ENCODE measurements at places on chromosomes 7 and 10.

DNA sequence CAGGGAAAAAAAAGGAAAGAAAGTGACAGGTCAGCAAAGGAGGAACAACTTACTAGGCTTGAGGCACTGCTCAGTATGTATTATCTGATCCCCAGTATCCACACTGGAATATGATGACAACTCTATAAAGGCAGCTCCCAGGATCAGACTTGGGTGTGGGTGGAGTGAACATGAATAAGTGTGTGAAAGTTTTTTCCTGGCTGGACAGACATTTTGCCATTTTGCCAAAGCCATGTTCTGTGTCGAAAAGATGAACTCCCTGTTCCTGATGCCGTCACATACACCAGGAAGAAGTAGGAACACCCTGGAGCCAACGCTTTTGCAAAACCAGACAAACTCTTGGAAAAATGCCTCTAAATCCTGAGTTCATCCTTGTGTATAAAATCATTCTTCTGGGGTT lies 143.2 kb upstream of the MEOX2 start:
- no peak for DNase-seq

DNA sequence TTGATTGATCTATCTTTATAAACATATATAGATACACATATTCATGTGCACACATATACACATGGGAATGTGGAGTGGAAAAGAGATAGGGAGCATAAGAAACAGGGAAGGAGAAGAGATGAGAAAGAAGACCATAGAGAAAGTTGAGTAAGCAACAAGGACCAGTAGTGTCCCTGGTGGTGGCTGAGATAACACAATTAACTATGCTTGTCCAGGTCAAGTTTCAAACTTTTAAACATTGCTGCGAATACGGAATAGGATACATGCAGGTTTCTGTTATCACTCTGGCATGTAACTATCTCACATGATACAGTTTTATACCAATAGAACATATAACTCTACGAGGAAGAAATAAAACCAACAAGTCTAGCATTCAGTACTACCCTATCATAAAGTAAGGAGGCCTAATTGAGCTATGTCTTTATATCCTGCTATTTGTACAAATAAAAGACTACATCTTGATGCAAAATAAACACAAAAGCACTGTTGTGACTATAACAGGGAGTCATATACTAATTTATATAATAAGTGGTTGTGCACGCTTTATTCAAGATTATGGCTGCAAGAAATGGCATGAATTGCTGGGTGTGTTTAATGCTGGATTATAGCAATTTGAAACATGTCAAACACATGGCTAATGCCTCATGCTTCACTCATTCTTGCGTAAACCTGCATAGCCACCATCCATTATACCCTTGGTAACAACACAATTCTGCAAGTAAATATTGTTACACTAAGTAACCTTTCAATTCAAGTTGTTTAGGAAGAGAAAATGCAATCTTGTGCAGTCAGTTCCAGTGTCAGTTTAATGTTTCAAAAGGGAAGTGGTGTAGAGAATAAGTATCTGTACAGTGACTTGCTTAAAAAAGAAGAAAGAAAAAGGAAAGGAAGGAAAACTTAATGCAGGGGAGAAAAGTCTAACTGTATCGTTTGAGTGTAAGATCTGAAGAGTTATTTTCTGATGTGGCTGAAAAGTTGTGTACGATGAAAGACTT lies 8.2 kb downstream of the FOXP2 start:
- no peak for DNase-seq

DNA sequence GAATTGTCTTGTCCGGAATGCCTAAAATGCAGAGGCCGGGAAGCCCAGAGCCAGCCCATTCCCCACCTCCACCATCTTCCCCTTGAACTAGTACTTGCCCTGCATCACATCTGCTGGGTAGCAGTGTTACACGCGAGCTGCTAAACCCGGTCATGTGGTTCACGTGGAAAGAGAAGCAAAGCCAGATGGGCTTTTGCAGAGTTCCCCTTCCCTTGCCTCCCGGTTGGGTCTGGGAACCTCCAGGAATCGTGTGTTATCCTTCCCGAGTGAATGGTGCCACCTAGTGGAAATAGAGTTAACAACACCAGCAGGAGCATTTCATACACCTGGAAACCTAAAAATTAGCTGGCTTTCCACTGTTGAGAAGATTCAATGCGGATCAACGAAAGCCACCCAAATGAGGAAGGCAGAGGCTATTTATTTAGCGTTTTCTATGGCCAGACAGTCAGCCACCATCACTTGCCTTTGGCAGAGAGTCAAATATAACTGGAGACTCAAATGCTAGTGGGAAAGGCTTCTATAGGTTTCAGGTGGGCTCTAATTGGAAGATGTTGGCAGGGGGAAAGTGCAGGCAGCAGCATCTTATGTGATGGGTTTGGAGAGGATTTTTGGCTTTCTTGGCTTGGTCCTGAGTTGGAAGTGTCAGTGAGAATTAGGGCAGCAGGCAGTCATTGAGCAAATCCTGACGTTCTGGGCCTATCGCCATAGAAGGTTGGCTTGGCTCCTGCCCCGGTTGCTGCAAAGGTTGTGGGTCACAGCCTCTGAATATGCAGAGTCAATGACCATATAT lies 12.9 kb upstream of the DENND2A start:
- no peak for DNase-seq

DNA sequence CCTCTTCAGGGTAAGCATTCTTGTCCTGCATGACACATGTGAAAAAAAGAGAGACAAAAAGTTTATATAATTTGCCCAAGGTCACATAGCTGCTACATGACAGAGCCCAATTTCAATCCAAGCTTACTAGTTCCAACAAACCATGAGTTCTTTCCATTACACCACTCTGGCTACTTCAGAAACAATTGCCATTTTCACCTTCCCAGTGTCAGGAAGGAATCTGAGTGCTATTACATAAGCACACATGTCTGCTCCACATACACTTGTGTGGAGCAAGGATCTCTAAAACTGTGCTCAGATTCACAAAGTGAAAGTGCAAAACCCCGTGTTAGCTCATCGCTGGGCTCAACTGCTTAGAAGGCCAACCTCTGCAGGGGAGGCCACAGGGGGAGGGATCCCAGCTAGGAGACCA lies 356.2 kb upstream of the NFE2L3 start:
- no peak for DNase-seq

- no peak for DNase-seq
These were observed 4.4 kb downstream of the ZNHIT1 start for GRCh38 chr7:101222275-101222830.

GRCh38 chr10:98920807-98921206 lies 314.8 kb downstream of the HPSE2 start:
- DNase-seq: no peak

DNA sequence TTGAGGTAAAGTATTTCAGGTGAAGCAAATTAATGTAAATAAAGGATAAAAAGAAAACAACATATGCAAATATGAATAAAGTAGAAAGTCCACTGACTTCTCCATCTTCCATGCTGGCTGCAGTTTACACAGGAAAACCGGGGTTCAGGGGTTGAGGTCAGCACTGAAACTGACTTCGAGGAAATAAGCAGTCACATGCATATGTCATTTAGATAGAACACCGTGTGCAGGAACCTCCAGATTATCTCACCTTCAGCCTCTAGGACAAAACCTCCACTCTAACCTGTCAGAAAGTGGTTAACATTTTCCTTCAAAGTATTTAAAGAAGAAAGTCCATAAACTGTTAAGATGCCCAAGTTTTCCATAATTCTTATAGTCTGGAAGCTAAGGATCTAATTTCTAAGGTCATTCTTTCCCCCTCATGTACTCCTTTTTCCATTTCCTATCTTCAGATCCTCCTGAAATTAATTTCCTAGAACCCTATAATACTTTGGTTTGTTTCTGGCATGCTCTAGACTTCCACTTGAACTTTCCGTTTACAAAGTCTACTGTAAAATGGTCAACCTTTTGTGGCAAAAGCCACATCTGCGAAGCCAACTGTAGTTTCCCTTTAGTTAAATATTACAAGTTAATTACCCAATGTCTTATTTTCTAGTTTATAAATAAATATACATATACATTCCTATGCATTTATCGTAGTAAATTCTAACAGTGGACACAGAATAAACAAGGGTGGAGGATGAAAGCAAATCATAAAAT lies 173.3 kb downstream of the RAPGEF5 start:
- DNase-seq: no peak

- no peak for DNase-seq
These were observed 35.3 kb upstream of the SEMA3C start for GRCh38 chr7:80954191-80954590.

DNA sequence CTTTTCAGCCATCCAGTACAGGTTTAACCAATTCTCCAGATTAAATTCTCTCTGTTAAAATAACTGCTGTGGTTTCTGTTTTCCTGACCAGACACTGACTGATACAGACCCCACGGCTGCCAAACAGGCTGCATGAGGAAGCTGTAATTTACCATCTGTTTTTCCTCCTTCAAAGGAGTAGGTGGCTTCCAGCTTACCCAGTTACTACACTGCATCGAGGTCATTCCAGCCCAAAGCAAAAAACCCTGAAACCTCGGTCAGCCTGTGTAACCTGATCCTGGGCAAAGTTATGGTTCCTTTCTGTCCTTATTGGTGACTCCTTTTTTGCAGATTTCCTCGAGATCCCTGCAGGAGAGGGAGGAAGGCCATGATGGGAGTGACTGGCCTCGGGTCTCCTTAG lies 27.9 kb upstream of the LOXL4 start:
- DNase-seq: no peak

- DNase-seq: no peak
These were observed 67.0 kb downstream of the GSAP start for GRCh38 chr7:77349141-77349540.

DNA sequence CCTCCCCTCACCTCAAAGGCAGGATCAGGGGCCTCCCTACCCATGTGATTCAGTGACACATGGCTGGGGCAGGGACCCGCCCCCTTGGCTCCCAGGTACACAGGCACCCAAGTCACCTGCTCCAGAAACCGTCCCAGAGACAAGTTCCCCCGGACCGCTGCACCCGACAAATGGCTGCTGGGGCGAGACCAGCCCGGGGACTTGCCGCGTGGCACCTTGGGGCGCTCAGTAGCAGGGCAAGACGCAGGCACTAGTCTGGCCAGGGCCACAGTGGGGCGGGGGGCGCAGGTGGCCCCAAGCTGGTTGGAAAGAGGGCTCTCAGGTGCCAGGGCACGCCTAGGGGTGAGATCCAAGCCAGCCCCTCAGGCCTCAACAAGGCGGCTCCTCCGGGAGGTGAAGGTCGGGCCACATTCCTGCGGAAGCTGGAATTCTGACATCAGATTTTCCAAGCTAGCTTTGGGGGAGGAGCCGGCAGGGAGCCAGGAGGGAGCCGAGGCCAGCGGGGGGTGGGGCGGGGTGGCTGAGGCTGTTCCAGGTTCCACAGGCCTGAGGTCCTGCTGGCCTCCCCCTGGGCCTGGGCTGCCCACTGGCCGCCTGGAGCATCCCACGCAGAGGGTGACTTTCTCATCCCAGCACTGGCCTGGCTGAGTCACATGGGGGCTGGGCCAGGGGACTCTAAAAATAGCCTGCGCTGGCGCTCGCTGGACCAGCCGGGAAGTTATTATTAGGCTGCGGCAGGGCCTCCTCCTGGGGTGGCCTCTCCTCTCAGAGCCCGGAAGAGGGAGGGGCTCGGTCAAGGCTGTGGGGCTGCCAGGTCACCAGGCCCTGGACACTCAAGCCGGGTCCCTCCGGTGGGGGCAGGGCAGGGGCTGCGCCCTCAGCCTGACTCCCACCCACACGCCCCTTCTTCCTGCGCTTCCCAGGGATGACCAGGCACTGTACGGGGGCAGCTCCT lies 20.5 kb upstream of the INPP5A start:
- DNase-seq: no peak

DNA sequence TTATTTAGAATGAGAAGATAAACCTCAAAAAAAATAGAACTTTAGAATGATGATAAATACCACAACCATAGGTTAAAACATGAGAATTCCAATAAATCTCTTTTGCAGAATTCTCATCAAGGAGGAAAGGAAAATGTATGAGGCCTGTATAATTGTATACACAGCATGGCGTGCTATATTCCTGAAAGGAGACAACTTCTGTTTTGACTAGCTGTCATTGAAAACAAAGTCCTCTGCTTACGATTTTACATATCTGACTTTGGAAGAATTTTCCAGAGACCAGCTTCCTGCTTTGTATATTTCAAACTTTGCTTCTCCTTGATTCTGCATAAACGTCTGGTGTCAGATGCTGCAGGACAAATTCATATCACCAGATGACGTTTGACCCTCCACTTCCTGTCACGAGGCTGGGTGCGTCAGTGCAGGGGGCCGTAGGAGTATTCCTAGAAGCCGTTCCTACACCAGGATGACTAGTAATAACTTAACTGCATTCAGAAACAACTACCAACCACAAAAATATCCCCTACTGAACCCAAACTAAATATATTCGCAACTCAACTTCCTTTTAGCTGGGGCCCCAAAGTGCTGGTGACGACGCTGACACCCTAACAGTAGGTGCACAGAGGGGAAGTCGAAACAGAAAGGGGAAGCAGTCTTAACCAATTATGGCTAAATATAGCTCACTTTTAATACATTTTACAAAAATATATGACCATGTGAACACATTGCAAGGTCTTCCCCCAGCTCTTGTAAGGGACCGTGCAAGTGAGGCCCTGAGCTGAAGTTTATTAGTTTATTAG lies 178.6 kb upstream of the INHBA start:
- peak; percentile 70 for DNase-seq

GRCh38 chr10:64765498-64765897 lies 1244.3 kb downstream of the REEP3 start:
- no peak for DNase-seq

DNA sequence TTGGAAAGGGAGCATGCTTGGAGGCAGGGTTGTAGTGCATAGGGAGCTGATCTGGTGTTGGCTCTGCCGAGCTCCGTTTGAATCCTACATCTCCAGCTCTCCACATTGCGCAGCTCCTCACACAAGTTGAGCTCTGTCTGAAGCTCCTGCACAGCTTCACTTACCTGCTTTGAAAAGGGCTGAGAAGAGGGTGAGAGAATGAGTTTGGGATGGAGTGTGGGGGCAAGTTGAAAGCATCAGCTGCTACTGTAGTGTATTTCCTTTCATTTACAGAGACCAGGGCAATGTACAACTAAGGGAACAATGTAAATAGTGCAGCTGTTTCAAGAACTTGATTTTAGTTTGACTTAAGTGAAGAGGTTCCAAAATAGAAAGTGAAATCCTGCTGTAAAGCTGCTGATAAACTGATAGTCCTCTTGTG lies 88.5 kb downstream of the VTI1A start:
- no peak for DNase-seq

GRCh38 chr10:8163824-8164223 lies 109.3 kb downstream of the GATA3 start:
- DNase-seq: no peak

DNA sequence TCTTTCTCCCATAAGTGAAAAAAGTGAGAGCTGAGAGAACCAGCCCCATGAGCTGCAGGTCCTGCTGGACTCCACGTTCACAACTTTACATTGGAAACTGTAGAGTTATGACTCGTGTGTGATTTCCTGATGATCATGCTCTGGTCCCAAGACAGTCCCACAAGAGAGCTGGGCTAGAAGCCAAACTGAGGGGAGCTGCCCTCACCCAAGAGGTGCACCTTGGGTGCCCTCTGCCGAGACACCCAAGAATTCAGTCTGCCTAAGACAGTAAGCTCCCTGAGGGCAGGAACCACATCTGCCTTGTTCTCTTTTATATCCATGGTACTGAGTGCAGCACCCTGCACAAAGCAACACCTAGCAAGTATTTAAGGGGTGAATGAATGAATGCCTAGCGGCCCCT lies 112.8 kb upstream of the SFMBT2 start:
- DNase-seq: no peak

GRCh38 chr7:133501771-133502170 lies 248.9 kb downstream of the EXOC4 start:
- DNase-seq: no peak
